ENCODE measurements at places on chromosomes 1 and 21. TPM values are rescaled to one million over a fixed set of nuclear protein-coding genes. Genes with fewer than 3 reads are reported as not detected.

The TRIM45 gene
- total RNA-seq, result 4.1 TPM

The CELA2A gene
- not detected for total RNA-seq

The CD48 gene
- 4.9 TPM for total RNA-seq

The PTAFR gene
- total RNA-seq, result 2.2 TPM

The ADAR gene
- 125 TPM for total RNA-seq

The ARHGAP29 gene
- total RNA-seq, result 2.5 TPM

The IL12RB2 gene
- total RNA-seq, result 0.48 TPM

DNA sequence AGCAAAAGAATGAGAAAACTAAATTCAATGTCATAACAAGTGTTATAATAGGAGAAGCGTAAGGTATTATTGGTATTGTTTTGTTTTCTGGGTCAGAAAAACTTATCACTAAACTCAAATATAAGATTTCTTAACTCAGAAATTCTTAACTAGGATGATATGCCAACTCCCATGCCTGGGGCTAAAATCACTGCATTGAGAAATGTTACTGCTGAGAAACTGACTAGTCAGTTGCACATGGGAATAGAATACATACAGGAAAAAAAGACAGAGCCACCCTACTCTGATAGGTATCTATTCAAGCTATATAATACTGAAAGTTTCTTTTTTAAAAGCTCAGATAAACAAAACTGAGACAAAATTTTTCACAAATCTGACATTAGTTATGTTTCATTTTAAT is 56.3 kb downstream of the PRPF38A start:
- H3K27me3 ChIP-seq, result no peaks in the 10 kb centered on the region
- DNase-seq, result no peak
- no peak overlapping the region for H3K27ac ChIP-seq
- no peak overlapping the region for H3K4me3 ChIP-seq
- no peaks in the 10 kb centered on the region for H3K4me1 ChIP-seq

DNA sequence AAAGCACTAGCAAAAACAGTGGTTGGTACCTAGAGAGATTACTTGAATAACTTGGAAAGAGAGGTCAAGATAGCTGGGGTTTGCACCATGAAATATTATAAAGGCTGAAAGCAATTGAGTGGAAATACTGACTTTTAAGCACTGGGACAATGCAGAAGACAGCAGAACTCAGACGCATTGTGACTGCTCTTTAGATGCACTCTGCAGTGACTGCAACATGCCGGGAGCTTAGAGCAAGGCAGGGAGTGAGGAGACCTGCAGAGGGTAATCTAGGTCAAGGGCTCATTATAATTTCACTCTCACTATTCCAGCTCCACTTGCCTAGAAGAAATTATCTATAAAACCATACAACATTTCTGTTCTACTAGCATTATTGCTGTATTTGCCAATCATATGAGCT is 36.6 kb downstream of the OLFM3 start:
- no peak overlapping the region for H3K4me3 ChIP-seq
- H3K27ac ChIP-seq, result no peak overlapping the region
- H3K4me1 ChIP-seq, result no peaks in the 10 kb centered on the region

GRCh38 chr1:178571807-178572206 is 58.9 kb downstream of the TEX35 start:
- no peak overlapping the region for H3K27ac ChIP-seq
- no peaks in the 10 kb centered on the region for H3K36me3 ChIP-seq
- DNase-seq, result no peak
- H3K4me1 ChIP-seq, result no peaks in the 10 kb centered on the region

DNA sequence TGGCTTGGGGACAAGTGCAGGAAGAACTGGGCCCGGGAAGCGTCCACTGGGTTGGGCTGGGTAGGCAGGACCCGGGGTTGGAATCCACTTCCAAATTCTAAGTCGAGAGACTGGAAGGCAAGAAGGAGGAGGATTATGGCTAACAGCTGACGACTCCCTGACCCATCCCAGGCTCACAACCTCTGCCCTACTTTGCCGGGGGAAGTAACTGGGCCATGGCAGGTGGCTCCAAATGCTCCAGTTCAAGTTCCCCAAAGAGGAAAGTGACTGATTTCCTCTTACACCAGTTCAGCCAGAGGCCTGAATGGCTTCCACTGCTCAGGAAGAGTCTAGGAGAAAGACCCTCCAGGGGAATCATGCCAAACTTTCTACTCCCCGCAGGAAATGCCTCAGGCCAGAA is 11.4 kb downstream of the EMC1 start:
- H3K36me3 ChIP-seq, result peaks cover 33% of the 10 kb centered on the region
- H3K4me1 ChIP-seq, result no peaks in the 10 kb centered on the region
- no peak for DNase-seq
- H3K27ac ChIP-seq, result no peak overlapping the region
- no peaks in the 10 kb centered on the region for H3K27me3 ChIP-seq

GRCh38 chr1:87765681-87766070 is 437.0 kb downstream of the LMO4 start:
- no peaks in the 10 kb centered on the region for H3K27me3 ChIP-seq
- no peak overlapping the region for H3K27ac ChIP-seq
- no peaks in the 10 kb centered on the region for H3K4me1 ChIP-seq

DNA sequence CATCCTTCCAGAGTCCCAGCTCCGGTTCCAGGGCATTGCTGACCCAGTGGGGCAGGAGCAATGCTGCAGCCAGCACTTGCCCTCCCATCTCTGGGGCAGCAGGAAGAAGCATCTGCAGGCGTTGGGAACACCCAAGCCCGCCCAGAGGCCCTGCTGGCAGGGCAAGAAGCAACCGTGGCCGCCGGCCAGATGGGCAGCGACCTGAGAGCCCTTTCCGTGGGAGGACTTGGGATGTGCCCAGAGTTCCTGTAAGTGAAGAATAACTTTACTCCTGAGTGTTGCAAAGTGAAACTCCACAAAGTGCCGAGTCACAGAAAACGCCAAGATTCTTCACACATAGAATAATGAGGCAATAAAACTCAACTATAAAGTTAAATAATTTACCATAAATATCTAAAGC is 46.0 kb downstream of the GRIK3 start:
- no peak overlapping the region for H3K27ac ChIP-seq
- no peaks in the 10 kb centered on the region for H3K4me1 ChIP-seq
- no peak for DNase-seq
- no peaks in the 10 kb centered on the region for H3K27me3 ChIP-seq
- H3K4me3 ChIP-seq, result no peak overlapping the region
- H3K36me3 ChIP-seq, result no peaks in the 10 kb centered on the region

DNA sequence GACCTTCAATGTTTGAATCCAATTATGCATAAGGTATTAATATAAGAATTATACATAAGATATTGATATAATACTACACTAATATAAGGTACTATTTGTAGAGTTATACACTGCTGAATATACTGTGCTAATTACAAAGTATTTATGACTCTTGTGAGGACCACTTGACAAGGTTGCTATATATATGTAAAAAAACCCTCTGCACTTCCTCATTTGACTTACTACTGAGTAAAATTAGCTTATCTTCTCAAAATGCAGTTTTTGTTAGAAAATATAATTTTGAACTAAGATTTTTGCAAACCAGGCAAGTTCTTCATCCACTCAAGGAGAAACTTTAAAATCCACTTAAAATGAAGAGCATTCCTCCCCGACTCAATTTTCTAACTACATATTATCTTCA is 8.5 kb downstream of the SIKE1 start:
- H3K27me3 ChIP-seq, result no peaks in the 10 kb centered on the region
- H3K27ac ChIP-seq, result no peak overlapping the region

DNA sequence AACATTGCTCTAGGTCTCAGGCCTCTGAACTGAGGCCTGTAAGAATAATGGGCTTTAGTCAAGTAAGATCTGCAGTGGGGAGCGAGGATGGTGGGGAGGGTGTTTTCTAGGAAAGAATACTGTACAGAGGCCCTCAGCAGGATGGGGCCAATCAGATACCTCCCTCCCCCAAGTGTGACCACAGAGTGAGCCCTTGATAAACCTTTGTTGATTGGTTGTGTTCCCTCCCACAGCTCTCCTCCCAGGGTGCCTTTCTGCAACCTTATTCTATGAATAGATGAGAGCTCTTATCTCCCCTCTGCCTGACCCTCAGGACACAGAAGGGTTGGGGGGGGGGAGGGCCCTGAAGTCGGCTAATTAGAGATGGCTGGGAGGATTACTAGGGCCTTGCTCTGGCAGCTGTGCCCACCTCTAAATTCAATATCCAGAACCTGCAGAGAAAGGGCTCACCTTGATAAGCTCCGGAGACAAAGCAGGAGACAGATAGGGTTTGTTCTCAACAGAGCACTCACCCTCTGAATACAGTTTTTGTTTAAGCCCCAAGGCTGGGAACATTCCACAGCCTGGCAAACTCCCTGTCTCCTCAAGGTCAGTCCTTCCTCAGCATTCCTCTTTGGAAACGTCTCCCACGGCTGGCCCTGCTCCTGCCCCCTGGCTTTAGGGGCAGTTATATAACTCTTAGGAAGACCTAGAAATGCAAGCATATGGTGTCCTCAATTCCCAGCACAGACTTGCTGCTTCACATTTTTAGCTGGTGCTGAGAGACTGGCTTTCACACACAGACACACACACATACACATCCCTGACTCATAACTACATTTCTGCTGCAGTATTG is 42.9 kb downstream of the ATP1A1 start:
- no peak overlapping the region for H3K4me3 ChIP-seq
- no peaks in the 10 kb centered on the region for H3K27me3 ChIP-seq
- H3K4me1 ChIP-seq, result peaks cover 9% of the 10 kb centered on the region
- peak; percentile 15 for DNase-seq
- no peak overlapping the region for H3K27ac ChIP-seq
- no peaks in the 10 kb centered on the region for H3K36me3 ChIP-seq

- no peak overlapping the region for H3K4me3 ChIP-seq
- peaks cover 7% of the 10 kb centered on the region for H3K4me1 ChIP-seq
- H3K27me3 ChIP-seq, result no peaks in the 10 kb centered on the region
- H3K36me3 ChIP-seq, result no peaks in the 10 kb centered on the region
These were observed 7.7 kb downstream of the AHDC1 start for GRCh38 chr1:27596261-27596660.

DNA sequence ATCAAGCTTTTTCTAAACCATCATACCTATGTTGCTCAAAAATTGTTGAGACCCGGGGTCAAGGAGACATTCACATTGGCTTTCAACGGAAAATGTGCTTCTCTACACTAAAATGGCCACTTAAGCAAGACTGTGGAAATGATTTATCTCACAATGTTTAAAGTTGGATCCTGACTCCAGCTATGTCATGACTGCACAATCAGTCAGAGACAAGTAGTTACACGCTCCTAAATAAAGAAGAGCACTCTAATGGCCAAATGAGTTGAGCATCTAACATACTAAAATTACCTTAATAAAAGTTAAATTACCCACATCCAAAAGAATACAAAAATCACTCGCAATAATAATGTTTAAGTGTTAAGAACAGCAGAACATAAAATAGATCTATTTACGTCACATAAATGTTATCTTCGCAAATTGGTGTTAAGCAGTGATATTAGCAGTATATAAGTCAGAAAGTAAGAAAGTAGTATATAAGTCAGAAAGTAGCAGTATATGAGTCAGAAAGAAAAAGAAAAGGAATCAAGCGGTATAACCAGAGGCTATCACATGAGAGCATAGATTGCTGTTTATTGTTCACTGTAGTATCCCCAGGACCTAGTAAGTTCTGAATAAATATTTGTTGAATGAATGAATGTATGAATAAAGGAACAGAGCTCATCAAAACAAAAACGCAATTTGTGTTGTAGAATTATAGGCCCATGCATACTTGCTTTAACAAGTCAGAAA is 28.4 kb downstream of the ZNF281 start:
- H3K4me3 ChIP-seq, result no peak overlapping the region
- no peaks in the 10 kb centered on the region for H3K36me3 ChIP-seq
- H3K27me3 ChIP-seq, result no peaks in the 10 kb centered on the region
- H3K4me1 ChIP-seq, result no peaks in the 10 kb centered on the region

DNA sequence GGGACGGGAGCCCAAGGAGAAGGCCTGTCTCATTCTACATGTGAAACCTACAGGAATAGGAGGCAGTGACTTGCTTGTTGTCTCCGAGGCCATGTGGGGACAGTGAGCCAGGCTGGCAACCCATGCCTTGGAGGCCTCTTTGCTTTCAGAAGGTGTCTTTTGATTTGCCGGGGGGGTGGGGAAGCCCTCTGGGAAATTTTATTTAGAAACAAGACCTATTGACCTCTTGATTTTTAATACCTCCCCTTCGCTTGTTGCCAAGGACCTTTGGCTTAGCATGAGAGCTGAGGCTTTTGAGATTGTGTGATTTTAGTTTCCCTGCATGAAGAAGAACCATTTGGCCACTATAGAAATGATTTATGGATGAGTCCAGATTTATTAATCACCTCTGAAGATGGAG is 4.1 kb downstream of the ARMH1 start:
- no peak overlapping the region for H3K27ac ChIP-seq
- DNase-seq, result no peak
- H3K36me3 ChIP-seq, result no peaks in the 10 kb centered on the region
- no peaks in the 10 kb centered on the region for H3K27me3 ChIP-seq
- H3K4me3 ChIP-seq, result no peak overlapping the region

GRCh38 chr1:235854347-235854746 is 12.4 kb downstream of the LYST start:
- DNase-seq, result no peak
- H3K36me3 ChIP-seq, result no peaks in the 10 kb centered on the region
- H3K27ac ChIP-seq, result no peak overlapping the region

DNA sequence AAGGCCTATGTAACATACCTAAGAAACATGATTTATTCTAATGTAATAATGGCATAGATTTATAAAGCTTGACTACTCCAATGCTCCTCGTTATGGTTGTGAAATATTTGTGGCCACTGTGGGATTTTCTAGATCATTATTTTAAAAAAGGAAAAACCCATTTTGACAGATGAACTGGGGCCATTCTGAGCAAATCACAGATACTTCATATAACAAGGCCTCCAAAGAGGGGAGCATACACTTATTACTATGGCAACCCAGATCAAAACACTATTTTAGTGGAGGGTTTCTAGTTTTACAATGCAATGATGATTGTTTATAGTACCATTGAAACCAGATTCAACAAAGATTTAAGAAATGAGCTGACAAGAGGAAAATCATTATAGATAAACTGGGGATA is 346.6 kb downstream of the ZNF326 start:
- H3K4me3 ChIP-seq, result no peak overlapping the region
- no peak overlapping the region for H3K27ac ChIP-seq
- no peaks in the 10 kb centered on the region for H3K27me3 ChIP-seq
- H3K36me3 ChIP-seq, result no peaks in the 10 kb centered on the region

GRCh38 chr1:37850352-37850955 is 8.9 kb downstream of the MTF1 start:
- H3K36me3 ChIP-seq, result no peaks in the 10 kb centered on the region
- H3K4me1 ChIP-seq, result peaks cover 5% of the 10 kb centered on the region
- no peaks in the 10 kb centered on the region for H3K27me3 ChIP-seq
- DNase-seq, result no peak
- no peak overlapping the region for H3K27ac ChIP-seq
- no peak overlapping the region for H3K4me3 ChIP-seq

DNA sequence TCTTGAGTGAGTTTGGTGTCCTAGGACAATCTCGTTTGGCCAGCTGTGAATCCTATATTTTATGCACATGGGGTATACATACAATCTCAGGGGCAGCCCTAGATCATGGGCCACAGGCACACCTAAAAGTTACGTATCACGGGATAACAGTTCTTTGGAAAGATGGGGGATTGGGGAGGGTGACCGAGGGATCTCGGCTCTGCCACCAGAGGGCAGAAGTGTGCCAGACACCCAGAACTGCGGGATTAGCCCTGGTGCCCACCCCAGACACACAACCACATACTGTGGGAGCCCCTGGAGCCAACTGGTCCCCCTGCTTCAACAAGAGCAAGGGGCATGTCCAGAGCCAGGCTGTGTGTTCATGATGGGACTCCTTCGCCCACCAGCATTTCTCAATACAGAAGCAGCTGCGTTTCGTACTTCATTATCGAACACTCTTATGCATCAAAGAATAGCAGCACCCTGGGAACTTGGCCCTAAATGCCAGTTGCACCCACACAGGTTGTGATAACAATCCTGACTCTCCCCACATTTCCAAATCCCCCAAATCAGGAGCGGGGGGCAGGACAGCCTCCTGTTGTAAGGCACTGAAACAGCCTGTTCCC is 37.4 kb downstream of the TMCO4 start:
- no peak overlapping the region for H3K4me3 ChIP-seq
- H3K27me3 ChIP-seq, result no peaks in the 10 kb centered on the region
- no peaks in the 10 kb centered on the region for H3K4me1 ChIP-seq
- no peak overlapping the region for H3K27ac ChIP-seq
- no peaks in the 10 kb centered on the region for H3K36me3 ChIP-seq

Measured in colonic mucosa (tissue), 4 donors.